ENCODE measurements at places on chromosomes 6 and 20.

DNA sequence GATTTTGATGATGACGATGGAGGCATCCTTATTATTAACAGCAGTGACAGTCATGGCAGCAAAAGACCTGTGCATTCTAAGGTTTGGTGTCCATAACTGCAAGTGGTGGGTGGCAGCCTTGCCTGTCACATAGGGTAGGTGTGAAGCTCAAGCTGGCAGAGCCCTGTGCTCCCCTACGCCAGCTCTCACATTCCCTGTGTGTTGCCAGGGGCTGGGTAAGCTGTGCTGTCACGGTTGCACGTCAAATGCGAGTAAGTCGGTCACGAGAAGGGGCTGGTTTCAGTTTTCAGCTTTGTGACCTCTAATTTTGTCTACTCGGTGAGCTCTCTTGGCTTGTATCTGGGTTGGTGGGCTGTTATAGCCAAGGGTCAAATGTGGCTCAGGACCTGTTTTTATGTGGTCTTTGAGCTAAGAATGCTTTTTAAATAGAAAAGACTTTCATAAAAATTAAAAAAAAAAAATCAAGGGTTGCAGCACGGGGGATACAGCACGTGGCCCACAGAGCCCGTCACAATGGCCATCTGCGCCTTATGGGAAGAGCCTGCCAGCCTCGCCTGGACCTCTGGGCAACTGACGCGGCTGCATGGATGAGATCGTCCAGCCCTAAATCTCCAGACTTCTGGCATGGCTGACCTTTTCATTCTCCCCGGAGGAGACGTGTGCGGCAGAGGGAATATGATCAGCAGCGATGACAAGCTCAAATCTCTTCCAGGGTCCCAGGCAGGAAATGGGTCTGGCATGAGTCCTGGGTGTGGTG lies 148.5 kb downstream of the PHACTR3 start:
- DNase-seq, result no peak

DNA sequence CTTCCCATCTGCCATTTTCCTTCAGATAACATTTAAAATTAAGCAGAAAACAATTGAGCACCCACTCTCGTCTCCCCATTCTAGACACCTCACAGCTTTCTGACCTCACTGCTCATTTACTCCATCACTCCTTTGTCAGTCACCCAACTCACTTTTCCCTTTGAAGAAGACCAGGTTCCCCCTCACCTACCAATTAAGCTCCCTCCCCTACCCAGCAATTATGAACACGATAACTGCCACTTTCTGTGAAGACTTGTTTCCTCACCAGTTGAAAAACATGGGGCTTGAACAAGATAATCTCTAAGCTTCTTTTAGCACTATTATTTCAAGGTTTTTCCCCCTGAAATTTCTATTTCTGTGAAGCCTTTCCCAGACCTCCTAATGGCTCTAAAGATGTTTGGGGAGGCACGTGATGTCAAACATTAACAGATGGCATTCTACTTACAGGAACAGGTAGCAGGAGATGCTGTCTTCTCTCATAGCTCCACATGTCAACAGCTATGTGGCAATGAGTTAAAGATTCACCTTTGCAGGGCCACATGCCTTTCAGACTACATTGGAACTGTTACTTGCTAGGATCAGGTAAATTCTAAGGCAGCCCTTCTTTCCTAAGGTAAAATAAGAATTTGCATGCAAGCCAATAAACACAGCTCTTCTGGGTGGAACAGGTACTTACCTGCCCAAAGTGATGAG lies 24.8 kb upstream of the SLA2 start:
- no peak for DNase-seq

DNA sequence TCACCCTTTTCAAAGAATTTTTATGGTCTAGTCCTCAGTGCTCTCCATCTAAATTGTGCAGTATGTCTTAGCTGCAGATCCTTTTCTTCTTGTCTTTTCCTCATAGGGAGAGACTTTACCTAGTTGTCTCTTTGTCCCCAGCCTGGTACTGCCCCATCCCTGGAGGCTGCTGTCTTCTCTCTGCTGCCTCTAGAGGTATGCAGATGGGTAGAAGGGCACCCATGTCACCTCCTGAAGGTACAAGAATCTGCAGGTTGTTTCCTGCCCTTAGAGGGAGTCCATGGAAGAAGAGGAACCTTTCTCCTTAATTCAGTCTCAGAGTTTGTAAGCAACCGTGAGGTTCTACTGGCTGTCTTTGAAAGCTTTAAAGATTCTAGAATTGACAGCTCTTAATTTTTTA lies 39.1 kb downstream of the MCM8 start:
- DNase-seq, result no peak

DNA sequence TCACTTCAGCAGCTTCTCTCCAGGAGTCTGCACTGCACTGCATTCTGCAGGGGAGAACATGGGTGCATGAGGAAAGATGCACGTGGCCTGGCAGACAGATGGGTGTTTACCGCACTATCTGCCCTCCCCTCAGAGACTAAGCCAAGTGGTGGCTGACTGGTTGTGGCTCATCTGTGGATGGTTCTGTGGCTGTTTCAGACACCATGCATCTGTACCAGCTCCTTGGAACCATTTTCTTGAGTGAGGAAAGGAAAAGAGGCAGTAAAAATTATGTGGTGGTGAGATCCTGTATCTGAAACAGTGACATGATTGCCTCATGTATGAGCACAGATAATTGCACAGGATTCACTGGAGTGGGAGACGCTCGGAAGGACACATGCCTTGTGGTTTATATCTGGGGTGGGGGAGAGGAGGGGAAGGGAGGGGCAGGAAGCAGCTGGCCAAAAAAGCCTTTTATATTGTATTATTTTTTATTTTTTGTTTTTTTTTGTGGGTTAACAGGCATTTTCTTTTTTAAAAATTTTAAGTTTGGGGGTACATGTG lies 161.7 kb downstream of the ERMARD start:
- DNase-seq, result no peak

GRCh38 chr6:87846434-87846833 lies 144.4 kb upstream of the AKIRIN2 start:
- DNase-seq, result no peak

GRCh38 chr6:91941838-91942237 lies 1355.0 kb upstream of the MAP3K7 start:
- no peak for DNase-seq

- DNase-seq, result no peak
These were observed 70.8 kb downstream of the MAP3K5 start for GRCh38 chr6:136721467-136721866.

- DNase-seq, result no peak
These were observed 3.9 kb downstream of the HEY2 start for GRCh38 chr6:125753218-125753936.

DNA sequence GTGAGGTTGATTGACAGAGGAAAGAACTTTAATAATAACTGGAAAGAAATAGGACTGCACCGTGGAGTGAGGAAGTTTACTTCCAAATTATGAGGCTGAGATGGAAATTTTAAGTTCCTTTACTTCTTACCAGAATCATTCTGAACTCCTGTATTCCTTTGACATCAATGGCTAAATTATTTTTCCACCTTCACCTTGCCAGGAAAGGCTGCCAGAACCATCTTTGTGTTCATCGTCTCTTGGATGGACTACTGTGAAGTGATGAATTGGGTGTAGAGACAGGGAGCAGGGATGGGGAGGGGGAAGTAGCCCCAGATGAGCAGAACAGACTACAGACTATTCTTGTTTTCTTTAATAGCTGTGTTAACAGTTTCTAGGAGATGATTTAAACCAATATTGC lies 102.1 kb upstream of the CEP162 start:
- no peak for DNase-seq

GRCh38 chr6:82183642-82184282 lies 63.8 kb downstream of the IBTK start:
- DNase-seq, result no peak

- no peak for DNase-seq
These were observed 139.2 kb upstream of the MMS22L start for GRCh38 chr6:97422171-97422570.

GRCh38 chr6:28506807-28507475 lies 8.7 kb downstream of the GPX6 start:
- DNase-seq, result no peak

DNA sequence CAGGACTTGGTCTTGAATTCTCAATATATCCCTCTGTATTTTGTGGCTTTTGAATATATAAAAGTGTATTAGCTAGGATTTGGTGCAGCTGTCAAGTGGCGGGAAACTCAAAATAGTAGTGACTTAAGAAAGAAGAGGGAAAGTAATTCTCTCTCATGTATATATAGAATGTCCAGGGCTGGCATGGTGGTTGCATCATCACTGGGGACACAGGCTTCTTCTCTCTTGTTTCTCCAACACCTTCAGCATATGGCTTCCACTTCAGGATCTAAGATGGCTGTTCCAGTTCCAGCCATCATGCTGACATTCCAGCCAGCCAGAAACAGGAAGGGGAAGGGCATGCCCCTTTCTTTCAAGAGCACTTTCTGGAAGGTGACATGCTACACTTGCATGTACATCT lies 11.8 kb upstream of the GPR6 start:
- DNase-seq, result no peak

GRCh38 chr20:51985013-51985415 lies 182.7 kb upstream of the SALL4 start:
- no peak for DNase-seq

DNA sequence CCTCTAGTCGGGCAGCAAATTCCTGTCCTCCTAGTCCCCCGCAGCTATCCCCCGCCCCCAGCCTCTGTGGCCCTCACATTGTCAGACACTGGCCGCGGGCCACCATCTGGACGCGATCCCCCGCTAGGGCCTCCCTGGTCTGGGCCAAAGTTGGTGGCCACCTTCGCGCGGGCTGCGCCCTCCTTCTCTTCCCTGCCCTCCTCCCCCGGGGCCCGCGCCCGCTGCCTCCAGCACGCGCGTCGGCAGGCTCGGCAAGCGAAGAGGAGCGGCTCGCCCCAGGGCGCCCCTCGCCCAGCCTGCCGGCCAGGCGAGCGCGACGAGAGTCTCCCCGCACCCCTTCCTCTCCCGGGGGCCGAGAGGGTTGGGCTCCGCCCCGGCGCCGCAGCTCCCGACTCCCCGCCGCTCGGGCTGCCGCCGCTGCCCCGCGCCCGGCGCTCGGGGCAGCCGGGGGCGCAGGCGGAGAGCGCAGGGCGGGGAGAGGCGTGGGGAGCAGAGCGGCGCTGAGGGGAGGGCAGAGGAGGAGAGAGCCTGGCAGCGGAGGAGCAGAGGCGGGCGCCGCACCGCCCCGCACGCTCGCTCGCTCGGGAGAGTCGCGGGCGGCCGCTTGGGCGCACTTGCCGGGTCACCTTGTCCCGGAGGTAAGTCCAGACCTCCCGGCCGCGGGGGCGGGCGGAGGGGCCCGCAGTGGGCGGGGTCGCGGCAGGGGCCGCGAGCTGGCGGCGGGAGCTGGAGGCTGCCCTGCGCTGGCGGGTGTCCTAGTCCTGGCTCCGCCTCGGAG lies at the start of gene SYNDIG1:
SYNDIG1 (plus strand) TSS at position 514 of the 778 bp plus-strand sequence. CDS start 73,469 bp downstream, outside the sequence.
- no peak for DNase-seq

GRCh38 chr6:27176523-27177484 lies 70.7 kb upstream of the PRSS16 start:
- DNase-seq, result no peak

DNA sequence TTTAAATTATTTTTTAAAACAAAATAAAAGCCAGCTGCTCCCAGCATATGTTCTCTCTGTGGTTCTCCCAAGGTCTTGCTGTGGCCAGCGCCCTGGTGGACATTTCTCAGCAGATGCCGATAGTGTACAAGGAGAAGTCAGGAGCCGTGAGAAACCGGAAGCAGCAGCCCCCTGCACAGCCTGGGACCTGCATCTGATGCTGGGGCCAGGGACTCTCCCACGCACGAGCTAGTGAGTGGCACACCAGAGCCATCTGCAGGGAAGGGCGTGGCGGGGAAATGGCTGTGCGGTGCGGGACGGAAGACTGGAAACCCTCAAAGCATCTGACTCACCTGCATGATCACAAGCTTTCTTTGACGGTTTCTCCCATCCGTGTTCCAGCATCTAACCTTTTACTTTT lies 16.5 kb downstream of the GFRA4 start:
- DNase-seq, result no peak

DNA sequence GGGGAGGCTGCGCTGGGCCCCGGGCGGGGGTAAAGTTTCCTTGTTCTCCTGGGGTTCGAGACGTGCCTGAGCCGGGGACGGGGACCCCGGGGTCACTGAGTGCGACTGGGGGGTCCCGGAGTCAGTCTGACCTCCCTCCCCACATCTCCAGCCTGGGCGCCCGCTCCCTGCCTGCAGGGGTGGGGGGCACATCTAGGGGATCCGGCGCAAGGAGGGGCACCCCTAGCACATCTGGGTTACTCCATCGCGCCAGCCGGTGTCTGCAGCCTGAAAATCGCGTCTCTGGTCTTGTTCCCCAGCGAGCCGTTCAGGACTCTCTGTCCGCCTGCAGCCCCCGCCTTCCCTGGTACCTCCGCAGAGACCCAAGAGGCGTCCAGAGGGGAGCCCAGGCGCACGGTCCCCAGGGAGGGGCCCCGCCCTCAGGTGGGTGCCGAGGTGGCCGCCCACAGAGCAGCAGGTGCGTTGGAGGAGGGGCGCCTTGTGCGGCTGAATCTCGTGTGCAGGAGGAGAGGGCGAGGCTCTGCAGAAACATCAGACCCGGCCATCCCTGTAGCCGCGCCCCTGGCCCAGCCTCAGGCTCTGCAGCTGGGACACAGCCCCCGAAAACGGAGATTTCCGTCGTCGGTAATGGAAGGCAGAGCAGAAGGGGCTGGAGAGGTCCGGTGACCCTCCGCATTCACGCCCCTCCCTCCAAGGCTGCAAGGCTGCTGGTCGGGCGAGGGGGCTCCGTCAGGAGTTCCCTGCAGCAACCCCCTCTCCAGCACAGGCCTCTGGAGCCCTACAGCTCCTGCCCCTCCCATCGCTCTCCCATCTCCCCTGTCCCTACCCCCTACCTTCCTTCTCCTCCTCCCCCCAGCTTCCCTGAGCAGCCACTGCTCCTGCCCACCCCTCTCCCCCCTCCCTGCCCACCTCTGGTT lies 628 bp upstream of the CHRNA4 start:
- DNase-seq, result no peak

DNA sequence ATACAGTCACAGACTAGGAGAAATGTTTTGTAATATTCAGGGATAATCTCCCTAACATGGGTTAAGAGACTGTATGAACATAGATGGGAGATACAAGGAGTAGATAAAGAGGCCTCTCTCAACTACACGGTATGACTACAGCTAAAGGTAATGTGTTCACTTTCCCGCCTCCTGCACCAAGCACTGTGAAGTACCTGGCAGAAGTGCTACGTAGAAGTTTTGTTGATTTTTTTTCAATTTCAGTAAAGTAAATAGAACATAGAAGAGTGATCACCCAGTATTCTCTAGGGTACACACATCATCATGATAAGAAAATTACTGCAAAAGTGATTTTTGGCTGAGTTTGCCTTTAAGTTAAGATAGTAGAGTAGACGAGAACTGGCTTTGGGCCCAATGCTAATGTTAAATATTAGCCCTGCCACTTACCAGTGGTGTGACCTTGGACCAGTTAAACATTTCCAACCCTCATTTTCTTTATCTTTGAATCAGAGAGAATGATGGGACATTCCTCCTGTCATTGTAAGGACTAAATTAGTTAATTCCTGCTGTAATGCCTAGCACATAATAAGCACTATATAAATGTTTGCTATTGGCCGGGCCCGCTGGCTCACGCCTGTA lies 183.6 kb downstream of the COL9A1 start:
- DNase-seq, result no peak

GRCh38 chr6:74705451-74705850 lies 500.4 kb downstream of the COL12A1 start:
- DNase-seq, result no peak

All from GM18507 (cell line).